ENCODE measurements at places on chromosomes 3 and 15.

DNA sequence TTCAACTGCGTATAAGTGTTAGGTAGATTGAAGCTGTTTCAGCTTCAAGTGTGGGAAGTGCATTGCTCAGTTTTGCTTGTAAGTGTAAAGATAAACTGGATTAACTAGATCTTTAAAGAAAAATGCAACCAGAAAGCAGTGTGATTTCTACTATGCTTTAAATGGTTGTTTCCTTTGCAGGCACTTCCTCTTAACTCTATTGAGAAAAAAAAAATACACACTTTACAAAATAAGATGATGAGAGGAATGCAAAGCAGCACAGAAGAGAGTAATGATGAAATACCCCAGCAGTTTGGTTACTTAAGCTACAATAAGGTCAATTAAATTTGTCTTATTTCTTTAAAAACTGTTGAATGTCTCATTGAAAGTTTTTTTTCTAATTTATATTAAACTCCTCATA lies 40.8 kb downstream of the DPH6 start:
- no peak for DNase-seq

- DNase-seq = no peak
These were observed 215.7 kb upstream of the FEZF2 start for GRCh38 chr3:62589078-62589477.

DNA sequence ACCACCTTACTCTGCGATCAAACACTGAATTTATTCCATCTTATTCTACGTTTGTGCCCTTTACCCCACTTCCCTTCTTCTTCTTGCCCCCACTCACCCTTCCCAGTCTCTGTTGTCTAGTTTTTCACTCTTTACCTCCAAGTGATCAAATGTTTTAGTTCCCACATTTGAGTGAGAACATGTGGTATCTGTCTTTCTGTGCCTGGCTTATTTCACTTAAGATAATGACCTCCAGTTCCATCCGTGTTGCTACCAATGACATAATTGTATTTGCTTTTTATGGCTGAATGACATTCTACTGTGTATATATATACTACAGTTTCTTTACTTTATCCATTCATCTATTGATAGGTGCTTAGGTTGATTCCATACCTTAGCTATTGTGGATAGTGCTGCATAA lies 78.8 kb downstream of the PDCD6IP start:
- no peak for DNase-seq

GRCh38 chr3:27749643-27750042 lies 27.5 kb upstream of the EOMES start:
- no peak for DNase-seq

DNA sequence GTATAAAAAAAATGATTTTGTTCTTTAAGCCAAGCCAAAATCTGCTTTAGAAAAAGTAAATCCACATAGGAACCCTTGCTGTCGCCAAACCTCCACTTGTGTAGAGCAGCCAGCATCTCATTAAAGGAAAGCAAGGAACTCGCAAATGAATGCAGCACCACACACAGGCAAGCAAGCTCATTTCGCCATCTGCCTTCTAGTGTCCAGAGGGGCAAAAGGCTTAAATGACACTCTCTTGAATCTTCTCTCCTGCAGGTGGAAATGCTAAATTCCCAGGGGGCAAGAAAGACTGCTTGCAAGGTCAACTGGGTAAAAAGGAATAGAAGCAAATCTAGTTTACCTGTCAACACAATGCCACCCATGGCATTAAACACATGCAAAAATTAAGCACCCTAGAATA lies 2.4 kb downstream of the MB21D2 start:
- no peak for DNase-seq

DNA sequence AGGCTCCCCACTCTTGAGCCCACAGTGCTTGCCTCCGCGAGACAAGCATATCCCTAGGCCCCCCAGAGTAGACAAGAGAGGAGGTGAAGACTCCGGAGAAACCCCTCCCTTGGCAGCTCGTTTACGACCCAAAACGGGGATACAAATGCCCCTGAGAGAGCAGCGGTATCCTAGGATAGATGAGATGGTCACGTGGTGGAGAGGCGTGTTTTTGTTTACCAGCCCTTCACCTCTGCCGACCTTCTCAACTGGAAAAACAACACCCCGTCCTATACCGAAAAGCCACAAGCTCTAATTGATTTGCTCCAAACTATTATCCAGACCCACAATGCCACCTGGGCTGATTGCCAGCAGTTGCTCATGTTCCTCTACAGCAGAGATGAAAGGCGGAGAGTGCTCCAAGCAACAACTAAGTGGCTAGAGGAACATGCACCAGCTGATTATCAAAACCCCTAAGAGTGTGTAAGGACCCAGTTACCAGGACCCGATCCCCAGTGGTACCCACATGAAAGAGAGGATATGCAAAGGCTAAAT lies 99.5 kb upstream of the OSBPL11 start:
- DNase-seq = no peak

GRCh38 chr15:64842096-64842939 lies 603 bp downstream of the PLEKHO2 start:
- peak; percentile 43 for DNase-seq

DNA sequence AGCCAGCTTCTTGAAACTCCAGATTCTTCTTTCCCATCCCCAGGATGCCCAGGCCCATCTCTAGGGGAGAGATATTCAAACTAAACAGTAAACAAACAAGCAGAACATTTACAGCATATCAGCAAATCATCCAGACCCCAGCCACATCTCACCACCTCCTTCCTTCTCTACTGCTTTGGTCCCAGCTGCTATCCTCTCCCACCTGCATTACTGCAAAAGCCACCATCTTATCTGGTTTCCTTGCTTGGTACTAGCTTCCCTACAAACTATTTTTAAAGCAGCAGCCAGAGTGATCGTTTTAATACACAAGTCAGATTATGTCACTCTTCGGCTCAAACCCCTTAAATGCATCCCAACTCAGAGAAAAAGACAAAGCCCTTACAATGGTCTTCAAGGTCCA lies 4.8 kb downstream of the LYSMD2 start:
- no peak for DNase-seq

GRCh38 chr3:119395923-119396358 lies 67.5 kb downstream of the TMEM39A start:
- DNase-seq = no peak

- DNase-seq = no peak
These were observed 132.4 kb upstream of the C2CD4B start for GRCh38 chr15:62297522-62297921.

GRCh38 chr3:171811913-171812335 lies 1.6 kb upstream of the PLD1 start:
- DNase-seq = no peak

DNA sequence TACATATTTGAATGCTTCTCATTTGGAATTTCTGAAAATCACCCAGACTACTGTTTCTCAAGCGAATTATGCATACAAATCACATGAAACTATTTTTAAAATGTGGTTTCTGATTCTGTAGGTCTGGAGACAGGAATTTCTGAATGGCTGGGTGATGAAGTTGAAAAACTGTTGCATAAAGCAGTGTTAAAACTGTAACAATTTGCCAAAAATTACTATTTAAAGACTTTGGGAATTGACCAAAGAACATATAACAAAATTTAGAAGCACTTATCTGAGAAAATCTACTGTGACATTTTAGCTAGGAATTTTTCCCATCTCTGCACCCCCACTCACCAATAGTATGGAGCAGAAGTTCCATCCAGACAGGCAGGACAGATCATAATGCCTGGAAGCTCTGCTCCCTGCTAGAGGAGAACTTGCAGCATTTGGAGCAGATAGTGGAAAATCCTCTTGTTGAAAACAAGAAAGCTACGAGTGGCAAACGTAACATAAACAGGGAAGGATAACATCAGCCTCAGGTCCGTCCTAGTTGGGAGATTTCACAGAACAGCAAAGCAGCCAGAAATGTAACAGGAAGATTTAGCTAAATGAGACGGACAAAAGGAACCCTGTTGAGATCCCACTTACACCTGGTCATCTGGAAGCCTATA lies 132.3 kb upstream of the MCTP2 start:
- DNase-seq = no peak

DNA sequence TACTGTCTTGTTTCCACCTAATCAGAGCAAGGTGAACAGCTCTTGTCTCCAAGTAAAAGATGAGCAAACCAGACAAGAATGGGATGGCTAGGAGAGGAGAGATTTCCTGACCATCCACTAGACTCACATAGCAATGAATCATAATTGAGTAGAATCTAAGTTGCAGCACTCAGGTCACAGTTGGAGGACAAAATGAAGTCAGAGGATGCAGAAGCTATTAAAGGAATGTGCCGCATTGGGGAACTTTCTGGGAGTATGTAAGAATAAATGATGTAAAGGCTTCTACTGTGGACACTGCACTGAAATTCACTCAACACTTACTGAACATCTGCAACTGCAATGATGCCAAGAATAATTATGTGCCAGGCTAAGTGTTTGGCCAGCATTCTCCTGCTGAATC lies 217.4 kb upstream of the WNT5A start:
- no peak for DNase-seq

GRCh38 chr15:40333922-40334492 lies 6.7 kb downstream of the CCDC9B start:
- peak; percentile 55 for DNase-seq

DNA sequence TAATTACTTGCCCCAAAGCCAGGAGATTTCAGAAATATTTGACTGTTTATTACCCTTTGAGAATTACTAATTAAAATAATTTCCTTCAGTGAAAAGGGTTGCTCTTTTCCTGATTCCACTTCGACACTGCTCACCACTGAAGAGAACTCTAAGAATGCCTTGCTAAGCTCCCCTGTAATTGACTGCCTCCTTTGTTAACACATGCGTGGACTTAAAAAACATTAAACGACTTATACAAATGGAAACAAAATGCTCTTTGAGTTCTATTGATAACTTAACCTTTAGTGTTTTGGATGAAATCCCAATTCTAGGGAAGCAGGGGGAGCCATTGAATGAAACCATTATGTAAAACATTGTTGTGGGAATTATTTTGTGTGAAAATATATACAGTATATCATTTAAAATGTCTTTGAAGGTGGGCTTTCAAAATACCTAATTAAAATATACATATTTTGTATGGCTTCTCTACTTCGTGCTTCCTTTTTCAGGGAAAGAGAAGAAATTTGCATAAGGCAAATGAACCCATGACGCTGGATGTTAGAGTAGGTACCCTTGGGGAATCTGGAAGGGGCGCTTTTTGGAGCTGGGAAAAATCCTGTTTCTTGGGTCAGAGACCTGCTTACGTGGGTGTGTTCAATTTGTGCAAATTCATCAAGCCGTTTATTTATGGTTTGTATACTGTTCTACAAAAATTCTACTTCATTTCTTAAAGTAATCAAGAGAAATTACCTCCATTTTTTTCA lies 64.2 kb downstream of the WWTR1 start:
- DNase-seq = no peak

GRCh38 chr3:11438646-11439045 lies 166.4 kb downstream of the ATG7 start:
- no peak for DNase-seq

DNA sequence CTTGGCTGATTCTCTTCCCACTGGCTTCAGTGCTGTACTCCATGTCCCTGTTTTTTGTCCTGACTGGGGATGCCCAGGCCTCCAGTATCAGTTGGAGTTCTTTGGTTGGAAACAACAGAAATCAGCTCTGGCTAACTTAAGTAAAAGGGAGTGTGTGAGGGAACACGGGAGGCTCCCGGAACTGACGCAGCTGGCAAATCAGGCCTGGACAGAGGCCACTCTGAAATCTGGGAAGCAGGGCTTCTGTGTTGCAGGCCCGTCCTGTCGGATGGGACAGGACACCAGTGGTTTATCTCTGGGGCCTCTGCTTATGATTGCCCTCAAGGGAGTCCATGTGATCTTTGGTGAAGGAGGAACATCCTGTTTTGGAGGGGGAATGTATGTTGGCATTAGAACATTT lies 124.3 kb downstream of the CHCHD6 start:
- no peak for DNase-seq

- DNase-seq = no peak
These were observed 443.5 kb downstream of the OTOL1 start for GRCh38 chr3:161939918-161940620.

DNA sequence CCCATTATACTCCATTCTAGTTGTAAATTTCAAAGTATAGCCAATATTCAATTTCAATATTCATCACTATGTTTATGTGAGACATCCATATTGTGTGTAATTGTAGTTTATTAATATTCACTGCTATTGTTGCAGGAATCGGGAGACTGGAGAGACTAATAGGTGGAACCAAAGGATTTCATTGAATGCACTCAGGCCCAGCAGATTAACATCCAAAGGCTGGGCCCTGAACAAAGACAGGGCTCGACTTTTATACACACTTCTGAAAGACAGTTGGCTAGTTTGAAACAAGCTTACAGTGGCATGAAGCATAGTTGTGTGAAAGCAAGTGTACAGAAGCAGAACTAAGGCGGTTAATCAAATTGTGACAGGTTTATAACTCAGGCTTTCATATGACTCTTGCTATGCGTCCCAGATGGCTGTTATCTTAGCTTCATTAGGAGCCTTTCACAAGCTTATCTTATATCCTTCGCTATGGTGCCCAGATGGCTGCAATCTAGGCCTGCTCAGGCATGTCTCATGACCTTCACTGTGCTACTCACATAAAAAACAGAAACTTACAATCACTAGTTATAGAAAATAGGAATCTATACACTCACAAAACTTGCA lies 1038.8 kb upstream of the EPHA6 start:
- DNase-seq = no peak

GRCh38 chr3:182925944-182926337 lies 54.4 kb downstream of the DCUN1D1 start:
- no peak for DNase-seq

- DNase-seq = no peak
These were observed 182.7 kb downstream of the MEIS2 start for GRCh38 chr15:36917411-36918267.

DNA sequence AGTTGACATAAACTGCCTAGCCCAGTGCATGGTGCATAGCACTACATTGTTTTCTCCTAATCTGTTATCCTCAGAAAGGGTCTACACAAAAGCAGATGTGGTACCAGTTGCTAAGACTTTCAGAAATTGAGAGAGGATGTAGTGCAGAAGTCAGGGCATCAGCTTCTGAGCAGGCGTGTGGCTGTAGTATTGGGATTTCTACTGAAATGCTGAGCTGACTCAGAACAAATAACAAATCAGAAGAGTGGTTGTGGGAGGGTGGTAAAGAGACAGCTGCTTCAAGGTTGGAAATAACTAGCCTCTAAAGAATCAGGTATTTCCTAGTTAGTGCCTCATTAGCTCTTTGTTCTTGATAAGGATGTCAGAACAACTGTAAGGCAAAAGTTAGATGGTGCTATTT lies 161.3 kb downstream of the AKAP13 start:
- DNase-seq = no peak

GRCh38 chr3:5017925-5018531 lies 38.8 kb downstream of the BHLHE40 start:
- no peak for DNase-seq

All from C1 segment of cervical spinal cord (tissue), 14 donors.